Mucosa of descending colon (tissue), 3 donors: ENCODE measurements at places on chromosomes 5 and 9. TPM values are rescaled to one million over a fixed set of nuclear protein-coding genes. Genes with fewer than 3 reads are reported as not detected.

HAVCR1 gene
- total RNA-seq = 24.1 TPM

PCSK1 gene
- 4.4 TPM for total RNA-seq

DNA sequence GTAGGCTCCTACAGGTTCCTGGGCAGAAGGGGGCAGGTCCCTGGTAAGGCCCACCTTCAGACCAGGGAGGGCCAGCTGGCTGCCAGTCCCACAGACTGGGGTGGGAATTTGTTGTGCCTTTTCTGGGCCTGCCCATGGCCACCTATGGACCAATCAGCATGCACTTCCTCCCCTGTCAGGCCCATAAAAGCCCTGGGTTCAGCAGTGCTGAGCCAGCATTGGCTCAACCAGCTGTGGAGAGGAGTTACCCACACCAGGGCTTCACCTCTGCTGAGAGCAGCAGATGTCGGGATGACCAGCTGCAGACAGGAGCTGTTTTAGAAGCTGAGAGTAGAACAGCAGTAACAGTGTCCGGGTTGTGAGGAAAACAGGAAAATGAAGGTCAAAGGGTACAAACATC, 373.4 kb upstream of the ACO1 start:
- no peak for DNase-seq

DNA sequence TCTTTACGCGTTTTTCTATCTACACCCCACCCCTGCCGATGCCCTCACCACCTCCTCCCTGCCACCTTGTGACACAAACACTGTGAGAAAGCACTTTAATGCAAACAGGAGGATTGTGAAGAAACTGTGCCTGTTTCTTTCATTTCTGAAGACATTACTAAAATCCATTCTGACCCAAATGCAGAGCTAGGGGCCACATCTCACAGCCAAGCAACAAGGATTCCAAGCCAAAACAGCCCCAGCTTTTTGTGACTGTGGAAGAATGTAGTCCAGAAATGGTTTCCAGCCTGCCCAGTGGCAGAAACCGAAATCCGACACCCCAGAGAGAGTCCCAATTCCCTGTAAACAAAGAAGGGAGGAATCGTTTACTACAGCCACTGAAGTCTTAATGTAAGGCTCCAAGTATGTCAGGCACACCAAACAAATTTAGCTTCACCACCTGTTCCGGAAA, 190.9 kb downstream of the TTC39B start:
- DNase-seq = no peak

DNA sequence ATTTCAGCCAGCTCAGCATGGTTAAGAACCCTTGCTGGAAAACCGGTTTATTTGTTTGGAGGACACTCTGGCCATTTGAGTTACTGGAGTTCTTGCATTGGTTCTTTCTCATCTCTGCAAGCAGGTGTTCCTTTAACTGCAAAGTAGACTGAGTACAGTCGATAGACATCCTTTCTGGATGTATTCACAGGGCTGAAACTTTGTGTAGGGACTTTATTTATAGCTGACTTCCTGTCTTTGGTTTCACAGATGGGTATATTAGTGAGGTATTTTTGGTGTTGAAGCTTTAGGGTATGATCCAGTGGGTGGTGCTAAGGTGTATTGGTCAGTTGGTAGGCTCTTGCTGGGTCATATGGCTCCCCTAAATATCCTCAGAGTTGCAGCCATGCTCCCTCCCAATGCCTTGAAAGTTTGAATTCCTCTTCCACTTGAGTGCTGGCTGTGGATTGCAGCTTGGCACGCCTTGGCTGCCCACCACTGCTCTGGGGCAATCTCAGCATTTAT, 666.0 kb upstream of the COX7C start:
- no peak for DNase-seq

DNA sequence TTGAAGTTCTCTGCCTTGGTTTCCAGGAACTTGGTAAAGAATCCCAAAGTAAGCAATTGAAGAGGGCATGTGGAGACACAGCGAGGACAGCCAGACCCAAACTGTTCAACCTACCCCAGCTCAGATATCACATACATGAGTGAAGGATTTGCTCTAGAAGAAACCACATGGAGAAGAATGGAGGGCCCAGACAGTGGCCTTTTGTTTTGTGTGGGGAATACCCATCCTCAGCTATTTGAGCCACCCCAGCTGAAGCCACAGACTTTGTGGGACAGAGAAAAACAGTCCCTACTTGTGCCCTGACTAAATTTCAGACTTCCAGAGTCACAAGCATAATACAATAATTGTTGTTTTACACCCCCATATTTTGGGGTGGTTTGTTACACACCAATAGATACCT, 387.1 kb downstream of the ZSWIM6 start:
- no peak for DNase-seq

DNA sequence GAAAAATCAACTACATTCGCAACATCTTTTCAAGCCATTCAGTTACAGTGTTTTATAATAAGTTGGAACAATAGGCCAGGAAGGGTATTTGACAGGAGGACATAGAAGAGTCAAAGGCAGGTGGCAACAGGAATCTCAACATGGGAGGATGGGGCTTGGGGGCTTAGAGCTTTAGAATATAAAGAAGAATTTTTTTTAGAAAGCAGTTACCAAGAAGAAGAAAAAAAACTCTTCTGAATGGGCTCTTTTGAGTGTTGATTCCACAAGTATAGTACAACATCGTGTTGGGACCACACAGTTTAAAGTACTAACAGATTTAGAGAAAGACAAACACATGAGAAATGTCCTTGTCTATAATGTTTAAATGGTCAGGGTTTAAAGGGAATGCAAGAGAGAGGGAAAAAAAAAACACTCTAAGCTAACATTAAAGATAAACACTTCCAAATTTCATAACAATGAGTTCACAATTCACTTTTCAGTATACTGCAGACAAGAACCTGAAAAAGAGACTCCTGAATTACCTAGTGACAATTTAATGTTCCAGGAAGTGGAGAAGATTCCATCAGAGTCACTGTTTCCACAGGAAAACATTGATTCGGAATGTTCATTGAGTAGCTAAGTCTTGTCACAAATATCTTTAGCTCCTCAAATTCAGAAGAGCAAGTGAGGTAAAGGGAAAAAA, 282.3 kb downstream of the DEPDC1B start:
- no peak for DNase-seq

NR6A1 gene
- 7.0 TPM for total RNA-seq

DNA sequence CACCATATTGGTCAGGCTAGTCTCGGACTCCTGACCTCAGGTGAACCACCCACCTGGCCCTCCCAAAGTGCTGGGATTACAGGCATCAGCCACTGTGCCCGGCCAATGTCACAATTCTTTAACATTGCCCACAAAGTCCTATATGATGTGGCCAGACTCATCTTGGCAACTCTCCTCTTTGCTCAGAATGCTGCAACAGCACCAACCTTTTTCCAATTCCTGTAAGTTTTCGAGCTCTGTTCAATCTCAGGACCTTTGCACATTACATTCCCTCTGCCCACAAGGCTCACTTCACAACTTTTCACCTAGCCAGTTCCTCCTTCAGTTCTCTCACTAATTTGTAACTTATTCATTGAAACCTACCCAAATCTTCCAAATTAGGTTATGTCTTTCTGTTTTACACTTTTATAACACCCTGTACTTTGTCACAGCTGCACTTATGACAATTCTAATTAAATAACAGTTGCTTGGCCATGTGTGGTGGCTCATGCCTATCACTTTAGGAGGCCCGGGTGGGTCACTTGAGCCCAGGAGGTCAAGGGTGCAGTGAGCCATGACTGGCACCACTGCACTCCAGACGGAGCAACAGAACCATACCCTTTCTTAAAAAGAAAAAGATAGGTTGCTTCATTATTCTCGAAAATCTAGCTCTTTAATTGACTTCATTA, 30.9 kb upstream of the GLDC start:
- no peak for DNase-seq

DNA sequence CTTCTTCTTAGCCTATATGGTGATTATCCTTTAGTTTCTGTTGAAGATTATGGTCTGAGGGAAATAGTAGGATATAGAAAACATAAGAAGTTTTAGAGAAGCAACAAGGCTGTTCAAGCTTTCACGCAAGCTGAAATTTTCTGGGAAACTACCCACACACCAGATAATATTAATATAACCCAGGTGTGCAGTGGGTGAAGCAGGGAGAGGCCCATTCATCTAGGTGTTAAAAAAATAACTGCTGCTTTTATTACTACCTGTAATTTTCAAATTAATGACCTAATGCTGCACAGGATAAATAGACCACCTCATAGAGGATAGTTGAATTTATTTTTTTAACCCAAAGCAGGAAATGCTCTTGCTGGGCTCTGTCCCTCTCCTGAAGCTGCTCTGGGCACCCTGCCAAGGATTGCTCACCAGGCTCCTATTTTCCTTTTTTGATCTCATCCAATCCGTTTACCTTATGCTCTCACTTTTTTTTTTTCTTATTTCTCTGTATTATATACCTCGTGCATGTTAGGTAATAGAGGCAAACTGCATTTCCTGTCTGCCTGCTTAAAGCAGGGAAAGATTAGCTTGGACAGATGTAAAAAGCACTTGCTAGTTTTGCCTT, 124.3 kb upstream of the SLC12A2 start:
- DNase-seq = peak; percentile 83

GRCh38 chr5:174527916-174528540, 196.4 kb upstream of the MSX2 start:
- DNase-seq = no peak

CRHBP gene
- 0.84 TPM for total RNA-seq

- no peak for DNase-seq
These were observed 67.0 kb downstream of the NDFIP1 start for GRCh38 chr5:142175461-142176142.
